ENCODE measurements at places on chromosomes 13 and 19. TPM values are rescaled to one million over a fixed set of nuclear protein-coding genes. Genes with fewer than 3 reads are reported as not detected.

The TEX101 gene
- total RNA-seq: not detected

GRCh38 chr19:19111967-19112580 is 26.2 kb downstream of the TMEM161A start:
- no peak for DNase-seq
- H3K27ac ChIP-seq: no peak overlapping the region
- no peaks in the 10 kb centered on the region for H3K27me3 ChIP-seq
- H3K4me3 ChIP-seq: no peak overlapping the region

The LILRB2 gene
- total RNA-seq: 1.5 TPM

The C1QTNF9 gene
- total RNA-seq: not detected

GRCh38 chr13:72990953-72991352 is 67.9 kb upstream of the KLF5 start:
- H3K36me3 ChIP-seq: peaks cover 2% of the 10 kb centered on the region
- DNase-seq: no peak
- H3K4me3 ChIP-seq: no peak overlapping the region
- no peak overlapping the region for H3K27ac ChIP-seq
- no peaks in the 10 kb centered on the region for H3K27me3 ChIP-seq
- no peaks in the 10 kb centered on the region for H3K4me1 ChIP-seq

The IFI30 gene
- 10.7 TPM for total RNA-seq

The F7 gene
- not detected for total RNA-seq

DNA sequence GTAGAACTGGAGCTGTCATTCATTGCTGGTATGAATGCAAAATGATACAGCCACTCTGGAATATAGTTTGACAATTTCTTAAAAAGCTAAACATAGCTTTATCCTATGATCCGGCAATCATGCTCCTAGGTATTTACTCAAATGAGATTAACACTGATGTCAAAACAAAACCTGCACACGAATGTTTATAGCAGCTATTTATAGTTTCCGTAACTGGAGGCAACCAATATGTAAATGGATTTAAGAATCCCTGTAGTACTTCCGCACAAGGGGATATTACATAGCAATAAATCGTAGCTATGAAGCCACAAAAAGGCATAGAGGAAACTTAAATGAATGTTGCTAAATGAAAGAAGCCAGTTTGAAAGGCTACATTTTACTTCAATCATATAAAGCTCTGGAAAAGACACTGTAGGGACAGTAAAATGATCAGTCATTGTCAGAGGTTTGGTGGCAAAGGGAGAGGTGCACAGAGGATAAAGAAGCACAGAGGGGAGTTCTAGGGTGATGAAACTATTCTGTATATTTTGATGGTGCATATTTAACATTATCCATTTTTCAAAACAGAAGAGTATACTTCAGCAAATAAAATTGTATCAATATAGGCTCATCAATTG is 1893.0 kb upstream of the PCDH20 start:
- no peaks in the 10 kb centered on the region for H3K27me3 ChIP-seq
- H3K27ac ChIP-seq: no peak overlapping the region
- H3K4me1 ChIP-seq: no peaks in the 10 kb centered on the region
- no peak overlapping the region for H3K4me3 ChIP-seq

All from CD4-positive, alpha-beta T cell (primary cell).